ENCODE measurements at places on chromosomes 6 and 20.

GRCh38 chr6:38501931-38502330, 137.8 kb downstream of the BTBD9 start:
- DNase-seq: no peak

DNA sequence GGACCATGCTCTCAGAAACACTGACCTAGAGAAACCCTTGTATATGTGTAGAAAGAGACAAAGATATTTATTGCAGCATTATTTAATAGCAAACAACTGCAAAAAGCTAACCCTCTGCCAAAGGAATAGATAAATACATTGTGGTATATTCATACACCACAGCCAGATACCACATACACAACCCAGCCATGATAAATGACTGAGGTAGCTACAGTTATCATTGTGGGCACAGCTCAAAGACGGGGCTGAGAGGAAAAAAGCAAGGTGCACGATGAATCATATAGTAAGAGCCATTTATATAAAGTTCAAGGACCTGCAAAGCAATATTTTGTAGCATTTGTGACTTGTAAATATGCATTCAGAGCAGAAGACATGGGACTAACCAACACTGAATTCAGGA, 30.8 kb downstream of the RSPO4 start:
- no peak for DNase-seq

GRCh38 chr6:130473886-130474285, 108.1 kb downstream of the TMEM200A start:
- no peak for DNase-seq

DNA sequence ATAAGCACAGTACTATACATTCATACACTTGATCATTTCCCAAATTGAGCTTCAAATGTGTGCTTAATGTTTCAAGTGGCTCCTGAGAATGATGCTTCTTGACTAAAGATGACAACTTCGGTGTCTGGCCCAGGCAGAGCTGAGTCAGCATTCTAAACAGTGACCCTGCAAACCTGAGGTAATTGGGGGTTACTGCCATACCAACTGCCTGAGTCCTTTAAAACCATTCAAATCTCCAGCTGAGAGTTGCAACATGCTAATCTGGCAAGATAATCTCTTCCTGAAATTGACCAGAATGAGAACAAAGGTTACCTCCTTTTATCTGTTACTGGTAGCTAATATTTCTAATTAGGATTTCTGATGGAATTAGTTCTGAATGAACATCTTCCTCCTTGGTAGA, 8.2 kb downstream of the BACH2 start:
- no peak for DNase-seq

GRCh38 chr6:42569102-42570028, 5.5 kb downstream of the UBR2 start:
- DNase-seq: no peak
